ENCODE measurements at places on chromosomes 3 and 15.

DNA sequence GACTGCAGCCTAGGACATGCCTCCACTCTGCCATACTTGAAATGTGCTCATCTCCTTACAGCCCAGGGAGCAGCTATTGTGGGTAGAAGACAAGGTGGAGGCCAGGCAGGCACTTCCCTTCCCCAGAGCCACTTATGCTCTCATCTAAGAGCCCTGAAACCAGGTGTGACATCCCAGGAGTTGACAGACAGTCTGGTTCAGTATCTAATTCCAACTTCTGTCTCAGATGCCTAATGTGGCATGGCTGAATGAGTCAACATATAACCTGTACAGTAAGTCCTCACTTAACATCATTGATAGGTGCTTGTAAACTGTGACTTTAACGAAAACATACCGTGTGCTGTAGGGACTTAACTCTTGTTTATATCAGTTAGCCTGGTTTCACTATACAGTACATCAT is 1.2 kb upstream of the CAPN3 start:
- DNase-seq: no peak

DNA sequence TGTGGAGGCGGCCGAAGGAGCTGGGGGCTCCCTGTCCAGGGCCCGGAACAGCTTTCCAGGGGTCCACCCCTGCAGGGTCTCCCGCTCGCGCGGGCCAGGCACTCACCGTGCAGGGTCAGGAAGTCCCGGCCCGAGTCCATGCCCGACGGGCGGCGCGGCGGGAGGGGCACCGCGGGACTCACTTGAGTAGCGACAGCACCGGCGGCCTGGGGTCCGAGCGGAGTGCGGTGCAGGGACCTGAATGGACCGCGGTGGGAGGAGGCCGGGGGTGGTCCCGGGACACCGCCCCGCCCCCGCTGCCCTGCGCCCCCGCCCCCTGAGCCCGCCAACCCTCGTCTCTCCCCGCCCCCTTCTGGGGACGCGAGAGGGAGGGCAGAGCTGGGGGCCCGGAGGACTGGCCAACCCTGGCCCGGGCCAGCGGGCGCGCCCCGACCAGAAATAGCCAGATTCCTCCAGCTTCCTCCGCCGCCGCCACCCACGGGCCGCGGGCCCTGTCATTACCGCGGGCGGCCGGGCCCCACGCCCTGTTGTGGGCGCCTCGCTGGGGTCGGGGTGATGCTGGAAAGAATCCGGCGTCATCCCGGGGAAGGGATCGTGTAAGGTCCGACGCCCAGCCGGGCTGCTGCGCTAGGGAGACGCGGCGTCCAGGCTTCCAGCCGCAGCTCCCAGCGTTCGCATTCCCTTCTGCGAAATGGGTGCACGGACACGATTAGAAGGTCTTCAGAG is at the start of gene PLCD1:
PLCD1 (minus strand) TSS at position 243 of the 726 bp plus-strand sequence; CDS start at position 140, 103 bp downstream.
- peak; percentile 74 for DNase-seq

DNA sequence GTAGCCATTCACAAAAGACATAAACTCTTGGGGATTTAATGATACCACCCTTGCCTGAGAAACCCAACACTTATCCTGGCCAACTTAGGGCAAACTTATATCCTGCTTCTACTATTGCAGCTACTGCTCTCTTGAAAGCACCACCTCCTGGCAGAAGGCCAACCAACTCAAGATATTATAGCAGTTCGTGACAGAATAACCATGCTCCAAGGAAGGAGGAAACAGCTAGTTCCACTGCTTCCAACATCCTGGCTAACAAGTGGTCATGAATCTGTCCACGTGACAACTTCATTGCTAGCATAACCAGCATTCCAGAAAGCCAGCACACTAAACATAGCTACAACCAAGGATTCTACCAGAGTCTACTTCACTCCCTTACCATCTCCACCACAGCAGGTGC is 1037.5 kb downstream of the TBL1XR1 start:
- peak; percentile 6 for DNase-seq

DNA sequence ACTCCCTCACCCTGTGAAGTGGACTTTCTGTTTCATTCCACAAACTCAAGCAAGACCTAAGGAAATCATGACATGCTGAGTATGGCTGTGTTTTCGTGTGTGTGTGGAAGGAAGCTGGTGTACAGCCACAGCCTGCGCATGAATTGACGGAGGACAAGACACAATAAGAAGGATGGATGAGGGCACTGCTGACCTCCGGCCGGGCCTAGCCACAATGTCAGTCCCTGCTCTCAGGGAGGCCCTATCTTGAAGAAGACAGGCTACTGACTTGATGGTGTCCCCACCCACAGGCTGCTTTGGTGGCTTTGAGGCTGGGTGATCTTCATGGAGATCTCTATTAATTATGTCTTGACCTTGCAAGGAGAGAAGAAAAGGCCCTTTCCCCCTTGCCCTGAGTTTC is 39.3 kb upstream of the CDCP1 start:
- no peak for DNase-seq

- DNase-seq: peak; percentile 17
Measured at GRCh38 chr3:24069045-24069444, 124.0 kb downstream of the NR1D2 start.

GRCh38 chr3:141307351-141308059 is 60.8 kb upstream of the ZBTB38 start:
- no peak for DNase-seq

DNA sequence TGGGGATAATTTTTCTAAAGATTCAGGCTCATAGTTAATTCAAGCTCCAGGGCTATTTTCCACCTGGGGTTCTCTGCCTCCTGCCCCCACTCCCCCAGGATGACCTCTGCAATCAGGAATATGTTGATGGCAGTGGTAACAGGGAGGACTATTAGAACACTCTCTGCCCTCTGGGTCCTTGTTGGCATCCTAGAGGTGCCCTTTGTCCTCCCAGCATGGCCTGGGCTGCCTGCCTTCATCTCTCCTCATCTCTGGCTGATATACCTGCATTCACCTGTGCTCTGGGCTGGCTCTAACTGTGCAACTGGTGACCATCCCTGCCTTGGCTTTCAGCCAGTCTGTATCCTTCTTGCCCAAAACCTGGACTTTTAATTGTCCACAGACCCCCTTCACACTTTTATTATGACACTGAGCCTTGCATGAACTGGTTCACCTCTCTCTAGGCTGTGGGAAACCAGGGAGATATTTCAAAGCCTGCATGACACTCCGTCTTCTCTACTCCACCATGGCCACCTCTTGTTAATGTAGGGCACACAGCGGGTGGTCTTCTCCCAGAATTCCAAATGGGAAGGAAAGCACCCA is 199.8 kb downstream of the THSD4 start:
- no peak for DNase-seq

DNA sequence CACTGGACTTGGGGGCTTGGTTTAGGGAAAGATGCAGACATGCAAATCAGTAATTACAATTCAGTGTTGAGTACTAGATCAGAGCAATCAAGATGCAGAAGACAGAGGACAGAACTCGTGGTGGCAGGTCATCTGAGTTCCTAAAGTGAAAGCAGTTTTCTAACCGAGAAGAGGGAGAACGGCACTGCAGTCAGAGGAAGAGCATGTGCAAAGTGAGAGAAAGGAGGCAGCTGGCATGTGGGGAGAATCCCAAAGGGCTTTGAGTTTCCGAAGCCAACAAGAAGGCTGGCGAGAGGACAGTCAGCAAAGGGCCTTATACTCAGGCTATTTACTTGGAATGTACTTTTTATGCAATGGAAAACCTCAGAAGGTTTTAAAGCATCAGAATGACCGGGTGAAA is 87.0 kb downstream of the ANP32A start:
- DNase-seq: peak; percentile 13

- no peak for DNase-seq
Measured at GRCh38 chr3:12724794-12725193, 34.3 kb downstream of the TMEM40 start.

GRCh38 chr3:63945558-63946096 is 33.4 kb upstream of the SCAANT1 start:
- DNase-seq: no peak

DNA sequence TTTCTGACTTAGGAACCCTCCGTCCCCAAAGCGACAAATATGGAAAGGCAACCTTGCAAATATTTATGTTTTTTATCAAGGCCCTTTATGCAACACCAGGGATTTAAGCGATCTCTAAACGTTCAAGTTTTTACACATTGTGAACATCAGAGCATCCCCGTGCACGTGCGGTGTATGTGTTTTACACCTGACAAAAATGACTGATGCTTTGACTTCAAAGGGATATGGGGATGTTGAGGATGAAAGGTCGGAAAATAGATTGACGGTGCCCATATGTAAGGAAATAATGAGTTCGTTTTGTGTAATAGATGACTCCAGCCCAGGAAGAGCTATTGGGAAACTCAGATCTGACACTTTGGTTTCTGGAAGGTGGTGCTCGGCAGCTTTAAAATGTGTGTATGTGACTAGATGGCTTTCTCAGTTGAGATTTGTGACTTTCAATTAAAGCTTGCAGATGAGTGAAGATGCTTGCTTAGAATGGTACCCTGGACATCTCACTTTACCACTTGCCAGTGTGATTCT is 866 bp downstream of the SLC49A4 start:
- no peak for DNase-seq

DNA sequence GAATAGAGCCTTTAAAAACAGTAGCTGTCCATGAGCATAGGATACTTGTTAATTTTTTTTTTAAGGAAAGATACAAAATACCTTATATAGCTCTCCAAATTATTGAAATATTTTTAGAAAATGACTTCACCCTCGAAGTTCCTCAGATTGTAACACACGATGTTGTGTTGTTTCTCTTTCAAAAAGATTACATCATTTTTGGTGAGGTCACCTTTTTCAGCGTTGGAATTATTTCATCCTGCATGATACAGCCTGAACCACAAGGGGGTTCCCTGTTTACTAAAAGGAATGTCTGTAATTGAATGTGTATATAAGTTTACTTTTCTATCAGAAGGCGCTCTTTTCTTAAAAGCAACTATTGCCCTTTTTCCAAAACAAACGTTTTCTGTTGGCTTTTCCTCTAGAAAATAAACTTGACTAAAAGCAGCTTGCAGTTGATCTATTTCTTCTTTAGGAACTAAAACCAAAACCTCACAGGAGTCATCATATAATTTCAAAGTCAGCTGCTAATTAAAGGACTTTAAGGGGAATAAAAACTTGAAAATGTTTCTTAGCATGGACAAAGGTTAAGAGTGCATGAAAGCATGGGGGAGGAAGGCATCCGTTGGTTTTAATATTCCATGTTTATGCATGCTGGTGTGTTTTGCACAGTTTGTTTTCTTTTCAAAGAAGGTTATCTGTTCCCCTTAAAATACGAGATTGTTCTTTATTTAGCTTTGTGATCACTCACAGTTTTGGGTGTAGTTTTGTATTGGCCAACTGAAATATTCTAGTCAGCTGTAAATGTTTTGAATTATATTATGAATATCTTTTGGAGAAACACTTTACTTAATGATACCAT is 29.4 kb downstream of the LYSMD4 start:
- DNase-seq: peak; percentile 96

All from mesenchymal stem cell (in vitro differentiated cells and primary cell).